NCI-H2029 treated with DMSO at 0.1 percent for 48 hours (cell line): ENCODE measurements at places on chromosomes 11 and 22.

DNA sequence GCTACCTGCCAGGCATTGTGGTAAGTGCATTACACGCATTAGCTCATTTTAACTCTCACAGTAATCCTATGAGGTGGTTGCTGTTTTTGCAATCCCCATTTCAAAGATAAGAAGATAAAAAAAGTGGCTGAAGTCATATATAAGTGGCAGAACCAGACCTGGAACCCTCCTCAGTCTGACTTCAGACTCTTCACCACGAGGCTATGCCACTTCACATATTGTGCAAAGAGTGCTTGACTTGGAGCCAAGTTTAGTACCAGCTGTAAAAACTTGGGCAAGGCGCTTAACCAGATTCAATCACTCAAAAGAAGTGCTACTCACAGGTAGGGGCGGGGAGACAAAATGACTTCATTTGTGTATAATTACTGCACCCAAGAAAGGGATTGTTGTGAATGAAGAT, 15.3 kb downstream of the BPIFC start:
- DNase-seq, result no peak

DNA sequence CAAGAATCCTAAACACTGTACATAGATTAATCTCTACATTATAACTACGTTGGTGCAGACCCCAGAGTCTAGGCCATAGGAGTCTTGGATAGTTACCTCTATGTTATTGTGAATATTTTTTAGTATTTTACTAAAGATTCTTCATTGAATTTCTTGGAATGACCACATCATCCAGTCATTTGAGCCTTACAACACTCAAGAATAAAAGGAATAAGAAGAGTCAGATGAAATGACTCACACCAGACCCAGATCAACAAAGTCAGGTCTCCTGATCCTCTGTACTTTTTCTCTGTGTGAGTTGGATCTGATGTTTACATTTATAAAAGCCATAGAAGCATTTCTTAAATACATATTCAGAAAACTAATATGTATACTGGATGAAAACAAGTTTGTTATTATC, 179.2 kb upstream of the ARHGAP20 start:
- DNase-seq, result no peak

DNA sequence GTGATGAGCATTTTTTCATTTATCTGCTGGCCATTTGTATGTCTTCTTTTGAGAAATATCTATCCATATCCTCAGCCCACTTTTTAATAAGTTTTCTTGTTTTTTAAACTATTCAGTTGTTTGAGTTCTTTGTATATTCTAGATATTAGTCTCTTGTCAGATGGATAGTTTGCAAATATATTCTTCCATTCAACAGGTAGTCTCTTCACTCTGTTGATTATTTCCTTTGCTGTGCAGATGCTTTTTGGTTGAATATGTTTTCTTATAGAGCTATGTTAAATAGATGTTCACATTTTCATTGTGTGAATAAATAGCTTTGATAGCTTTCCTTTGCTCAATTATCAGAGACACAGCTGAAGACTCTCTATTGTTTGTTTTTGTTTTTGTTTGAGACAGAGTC, 68.2 kb upstream of the ALKBH3 start:
- DNase-seq, result no peak

- no peak for DNase-seq
These were observed 789.8 kb upstream of the API5 start for GRCh38 chr11:42521994-42522393.

DNA sequence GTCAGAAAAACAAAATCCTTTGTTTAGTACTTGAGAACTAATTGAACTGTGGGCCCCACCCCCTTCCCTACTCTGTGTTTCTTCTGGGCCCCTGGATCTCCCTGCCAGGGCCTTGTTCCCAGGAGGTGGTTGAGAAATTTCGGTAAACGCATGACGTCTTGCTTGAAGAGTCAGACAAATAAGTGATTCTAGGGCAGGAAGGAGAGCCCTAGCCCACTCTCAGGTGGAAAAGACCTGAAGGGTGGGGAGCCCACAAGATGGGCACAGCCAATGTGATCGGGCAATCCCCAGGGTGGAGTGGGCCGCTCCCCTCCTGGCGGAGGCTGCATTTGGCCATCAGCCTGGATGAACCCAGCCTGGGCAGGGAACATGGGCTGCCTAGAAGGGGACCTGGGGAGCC, 16.8 kb upstream of the P2RY2 start:
- DNase-seq, result no peak

DNA sequence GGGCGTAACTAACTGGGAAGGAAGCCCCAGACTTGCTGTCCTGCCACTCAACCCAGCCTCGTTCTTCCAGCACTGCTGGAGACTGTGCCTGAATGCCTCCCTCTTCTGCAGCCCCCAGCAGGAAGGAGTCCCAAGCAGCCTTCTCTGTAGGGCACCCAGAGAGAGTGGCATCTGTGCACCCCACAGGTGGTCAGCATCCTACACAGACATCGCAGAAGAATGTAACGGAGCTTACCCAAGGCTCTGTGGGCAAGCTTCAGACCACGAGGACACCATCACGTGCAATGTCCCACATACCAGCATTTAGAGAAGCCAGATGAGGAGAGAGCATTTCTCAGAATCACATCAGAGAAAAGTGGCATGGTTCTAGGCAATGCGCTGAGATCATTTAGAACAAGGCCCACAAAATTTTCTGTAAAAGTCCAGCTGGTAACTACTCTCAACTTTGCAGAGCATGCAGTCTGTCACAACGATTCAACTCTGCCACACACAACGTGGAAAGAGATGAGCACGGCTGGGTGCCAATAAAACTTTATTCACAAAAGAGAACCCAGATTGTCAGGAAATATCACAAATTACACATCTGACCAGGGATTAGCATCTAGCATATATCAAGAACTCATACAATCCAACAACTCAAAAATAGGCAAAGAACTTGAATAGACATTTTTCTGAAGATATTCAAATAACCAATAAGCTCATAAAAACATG, 33.4 kb downstream of the SHANK2 start:
- no peak for DNase-seq

DNA sequence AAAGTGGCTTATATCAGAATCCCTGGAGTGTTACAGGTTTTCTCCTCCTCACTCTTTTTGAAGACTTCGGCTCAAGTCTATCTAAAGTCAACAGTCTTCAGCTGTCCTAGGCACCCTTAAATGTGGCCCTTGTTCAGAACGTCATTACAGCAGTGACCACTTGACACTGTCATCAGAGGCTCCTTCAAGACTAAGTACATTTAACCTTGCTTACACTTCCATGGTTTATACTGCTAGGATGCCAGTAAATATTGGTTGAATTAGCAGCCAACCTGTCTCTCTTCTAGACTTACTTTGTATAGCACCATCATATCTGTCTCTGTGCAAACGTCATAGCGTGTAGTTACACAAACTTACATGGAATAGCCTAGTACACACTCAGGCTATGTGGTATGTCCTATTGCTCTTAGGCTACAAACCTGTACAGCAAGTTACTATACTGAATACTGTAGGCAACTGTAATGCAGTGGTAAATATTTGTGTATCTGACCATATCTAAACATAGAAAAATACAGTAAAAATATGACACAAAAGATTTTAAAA, 13.3 kb upstream of the C11orf91 start:
- peak; percentile 19 for DNase-seq

- DNase-seq, result no peak
These were observed 102.2 kb downstream of the MICAL3 start for GRCh38 chr22:17921871-17922821.

DNA sequence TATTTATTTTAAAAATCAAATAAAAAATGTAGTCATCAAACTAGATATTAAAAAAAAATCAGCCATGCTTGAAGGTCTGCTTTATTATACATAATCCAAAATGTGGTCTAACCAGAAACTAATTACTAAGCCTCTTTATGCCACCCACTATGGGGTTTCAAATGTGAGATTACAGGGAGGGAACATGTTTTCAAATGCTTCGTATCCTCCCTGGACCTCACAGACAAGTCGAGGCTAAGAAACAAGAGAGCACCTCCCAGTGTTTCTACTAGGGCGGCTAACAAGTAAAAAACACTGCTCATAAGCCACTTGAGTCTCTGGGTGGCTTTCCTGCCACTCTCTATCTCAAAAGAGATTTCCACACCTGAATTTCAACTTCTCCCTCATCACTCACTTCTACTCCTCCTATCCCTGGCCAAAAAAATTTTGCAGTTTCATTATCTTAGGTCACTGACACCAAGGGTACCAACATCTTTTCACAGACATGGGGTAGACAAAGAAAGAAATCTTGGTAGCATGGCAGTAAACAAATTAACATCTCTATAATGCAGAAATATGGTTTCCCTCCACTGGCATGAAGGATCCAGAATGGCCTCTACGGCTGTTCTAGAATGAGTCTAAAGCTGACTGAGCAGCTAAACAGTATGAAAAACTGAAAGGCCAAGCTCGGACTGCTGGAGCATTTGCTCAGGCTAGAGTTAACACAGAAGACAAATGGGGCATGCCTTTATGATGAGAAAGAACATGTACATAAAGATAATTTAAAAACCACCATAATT, 50.9 kb downstream of the PITPNB start:
- DNase-seq, result no peak

DNA sequence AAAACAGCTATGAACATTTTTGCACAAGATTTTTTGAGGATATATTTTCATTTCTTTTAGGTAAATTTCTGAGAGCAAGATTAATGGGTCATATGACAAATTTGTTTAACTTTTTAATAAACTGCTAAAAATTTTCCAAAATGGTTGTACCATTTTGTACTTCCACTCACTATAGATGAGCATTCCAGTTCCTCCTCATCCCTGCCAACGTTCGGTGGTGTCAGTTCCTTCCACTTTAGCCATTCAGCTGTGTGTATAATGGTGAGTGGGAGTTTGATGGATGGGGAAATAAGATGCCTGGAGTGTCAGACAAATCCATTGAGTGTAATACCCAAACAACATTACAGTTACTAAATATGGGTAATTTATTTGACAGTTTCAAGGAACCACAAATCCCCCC, 49.7 kb downstream of the MIAT start:
- no peak for DNase-seq

- no peak for DNase-seq
These were observed 12.8 kb upstream of the EFCAB6 start for GRCh38 chr22:43824724-43825420.

DNA sequence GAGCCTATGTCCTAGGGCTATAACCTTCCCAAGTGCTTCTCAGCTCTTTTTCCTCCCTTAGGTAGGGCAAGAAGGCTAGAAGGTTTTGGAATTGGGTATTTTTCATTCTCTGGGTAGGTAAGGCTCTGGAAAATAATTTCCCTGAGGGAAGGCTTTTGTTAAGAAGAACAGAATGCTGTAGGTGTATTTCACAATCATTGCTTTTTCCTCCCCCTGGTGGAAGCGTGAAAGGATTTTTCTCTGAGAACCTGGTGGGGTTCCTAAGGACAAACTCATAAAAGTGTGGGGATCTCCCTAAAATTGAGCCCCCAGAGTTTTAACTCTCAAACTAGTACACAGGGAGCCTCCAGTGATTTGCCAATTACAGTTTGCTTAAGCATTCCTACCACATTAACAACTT, 41.1 kb upstream of the NARS2 start:
- DNase-seq, result no peak

DNA sequence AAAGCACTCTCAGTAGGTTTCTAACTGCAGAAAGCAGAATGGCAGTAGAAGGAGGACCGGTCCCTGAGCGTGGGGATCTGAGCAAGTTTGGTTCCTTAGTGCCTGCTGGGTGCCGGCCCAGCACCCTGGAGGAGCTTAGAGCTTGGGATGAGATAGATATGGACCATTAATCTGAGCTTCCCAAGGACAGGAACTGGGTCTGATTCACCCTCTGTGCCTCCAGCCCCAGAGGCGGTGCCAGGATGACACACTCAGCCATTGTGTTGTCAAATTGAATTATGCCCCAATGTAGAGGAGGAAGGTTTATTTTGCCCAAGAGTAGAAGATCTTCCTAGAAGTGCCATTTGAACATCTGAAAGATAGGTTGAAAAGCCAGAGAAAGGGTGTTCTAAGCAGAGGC, 4.3 kb downstream of the ZC3H7B start:
- no peak for DNase-seq

DNA sequence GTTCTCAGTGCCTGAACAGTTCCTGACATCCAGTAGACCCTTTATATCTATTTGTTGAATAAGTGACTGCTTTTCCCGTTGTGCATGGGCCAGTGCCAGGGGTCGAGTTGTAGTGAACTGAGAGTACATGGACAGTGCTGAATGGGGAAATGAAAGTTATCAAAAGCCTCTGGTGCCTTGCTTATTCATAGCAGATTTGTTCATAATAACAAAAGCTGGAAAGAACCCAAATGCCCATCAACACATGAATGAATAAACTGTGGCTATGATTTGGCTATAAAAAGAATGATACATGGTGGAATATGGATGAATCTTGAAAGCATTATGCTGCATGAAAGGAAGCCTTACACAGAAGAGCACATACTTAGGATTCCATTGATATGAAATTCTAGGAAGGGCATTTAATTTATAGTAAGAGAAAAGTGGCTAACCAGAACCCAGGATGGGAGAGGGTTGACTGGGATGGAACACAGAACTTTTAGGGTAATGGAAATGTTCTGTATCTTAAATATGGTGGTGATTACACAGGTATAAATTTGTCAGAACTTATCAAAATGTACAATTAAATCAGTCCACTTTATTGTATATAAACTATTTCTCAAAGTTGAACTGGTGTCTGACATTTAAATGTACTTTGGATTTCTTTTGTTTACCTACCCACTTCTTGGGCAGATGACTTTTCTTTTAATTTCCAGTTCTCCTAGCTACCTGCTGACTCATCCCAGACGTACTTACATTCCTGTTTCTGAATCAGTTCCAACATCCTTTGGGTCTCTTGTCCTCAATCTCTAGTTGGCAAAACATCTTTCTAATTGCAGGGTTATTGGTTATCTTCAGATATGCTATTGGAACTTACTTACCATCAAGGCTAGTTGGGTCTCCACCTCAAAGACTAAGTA, 42.8 kb downstream of the PACS1 start:
- DNase-seq, result no peak

DNA sequence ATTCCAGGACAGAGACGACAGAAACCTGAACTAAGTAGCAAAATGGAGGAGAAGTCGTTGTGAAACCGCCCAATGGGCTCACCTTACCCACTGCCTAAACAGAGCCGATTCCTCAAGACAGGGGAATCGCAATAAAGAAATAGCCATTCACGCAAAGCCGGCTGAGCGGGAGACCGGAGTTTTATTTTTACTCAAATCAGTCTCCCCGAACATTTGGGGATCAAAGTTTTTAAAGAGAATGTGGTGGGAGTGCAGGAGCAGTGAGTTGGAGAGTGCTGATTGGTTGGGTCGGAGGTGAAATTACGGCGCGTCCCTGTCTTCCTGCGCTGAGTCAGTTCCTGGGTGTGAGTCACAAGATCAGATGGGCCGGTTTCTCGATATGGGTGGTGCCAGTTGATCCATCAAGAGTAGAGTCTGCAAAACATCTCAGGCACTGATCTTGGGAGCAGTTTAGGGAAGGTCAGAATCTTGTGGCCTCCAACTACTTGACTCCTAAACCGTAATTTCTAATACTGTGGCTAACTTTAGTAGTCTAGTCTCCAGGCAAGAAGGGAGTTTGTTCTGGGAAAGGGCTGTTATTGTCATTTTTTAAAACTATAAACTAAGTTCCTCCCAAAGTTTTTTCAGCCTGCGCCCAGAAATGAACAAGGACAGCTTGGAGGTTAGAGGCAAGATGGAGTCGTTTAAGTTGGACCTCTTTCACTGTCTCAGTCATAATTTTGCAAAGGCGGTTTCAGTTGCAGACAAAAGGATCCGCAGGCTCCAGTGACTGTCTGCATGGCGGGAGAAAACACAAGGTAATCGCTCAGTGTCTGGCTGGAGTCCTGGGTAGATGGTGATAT, 34.1 kb downstream of the OR4D9 start:
- no peak for DNase-seq
